CD4-positive, alpha-beta memory T cell (primary cell): ENCODE measurements at places on chromosomes 5 and 9. TPM values are rescaled to one million over a fixed set of nuclear protein-coding genes. Genes with fewer than 3 reads are reported as not detected.

The PCDHGA5 gene
- 0.28 TPM for total RNA-seq

GRCh38 chr5:76204713-76205112 lies 121.5 kb downstream of the SV2C start:
- H3K27ac ChIP-seq: no peak overlapping the region
- H3K27me3 ChIP-seq: no peaks in the 10 kb centered on the region
- H3K4me3 ChIP-seq: no peak overlapping the region
- no peak for DNase-seq

DNA sequence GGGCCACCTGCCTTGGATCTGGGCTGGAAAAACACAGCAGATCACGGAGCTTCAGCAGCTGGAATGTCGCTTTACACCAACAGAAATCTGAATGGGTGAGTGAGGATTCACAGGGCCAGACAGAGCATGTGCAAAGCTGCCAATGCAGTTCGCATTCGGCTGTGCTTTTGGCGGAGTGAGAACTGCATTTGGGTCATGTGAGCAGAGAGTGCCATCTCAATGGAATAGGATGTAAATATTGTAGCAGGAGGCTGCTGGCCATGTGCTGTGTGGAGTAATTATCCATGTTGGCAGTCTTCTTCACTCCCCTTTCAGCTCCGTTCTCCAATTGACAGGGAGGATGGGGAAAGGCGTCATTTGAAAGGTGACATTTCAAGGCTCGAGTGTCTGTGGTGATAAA lies at the start of gene ANKRD55:
TSS of gene ANKRD55 (minus strand) at position 101 of the 400 bp plus-strand sequence. CDS start 417 bp downstream, outside the sequence.
- H3K27me3 ChIP-seq: no peaks in the 10 kb centered on the region
- H3K27ac ChIP-seq: no peak within 1 kb of the TSS
- H3K36me3 ChIP-seq: no peaks in the 10 kb centered on the region
- no peaks in the 10 kb centered on the region for H3K4me1 ChIP-seq
- H3K4me3 ChIP-seq: no peak within 1 kb of the TSS

DNA sequence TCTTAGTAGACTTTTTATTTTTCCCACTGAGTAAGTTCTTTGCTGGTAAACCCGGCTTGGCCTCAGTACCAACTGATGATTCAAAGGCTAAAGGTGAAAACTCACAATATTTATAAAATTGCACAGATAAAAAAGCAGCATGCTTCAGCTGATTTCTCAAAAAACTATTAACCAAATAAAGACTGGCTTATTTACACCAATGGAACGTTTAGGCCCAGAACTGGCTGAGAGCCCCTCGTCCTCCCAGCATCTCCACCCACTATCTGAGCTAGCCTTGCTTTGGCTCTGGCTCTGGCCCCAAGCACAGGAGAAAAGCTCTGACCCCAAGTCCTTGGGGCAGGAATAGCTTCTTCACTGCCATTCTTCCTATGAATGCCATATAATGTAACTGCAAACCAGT lies 68.5 kb downstream of the SPTLC1 start:
- no peaks in the 10 kb centered on the region for H3K4me1 ChIP-seq
- H3K27ac ChIP-seq: no peak overlapping the region
- H3K27me3 ChIP-seq: no peaks in the 10 kb centered on the region
- peaks cover 70% of the 10 kb centered on the region for H3K36me3 ChIP-seq
- no peak overlapping the region for H3K4me3 ChIP-seq

GRCh38 chr5:172501708-172502320 lies 47.5 kb upstream of the SH3PXD2B start:
- no peak overlapping the region for H3K27ac ChIP-seq
- H3K36me3 ChIP-seq: no peaks in the 10 kb centered on the region
- DNase-seq: no peak
- H3K4me3 ChIP-seq: no peak overlapping the region
- no peaks in the 10 kb centered on the region for H3K4me1 ChIP-seq

DNA sequence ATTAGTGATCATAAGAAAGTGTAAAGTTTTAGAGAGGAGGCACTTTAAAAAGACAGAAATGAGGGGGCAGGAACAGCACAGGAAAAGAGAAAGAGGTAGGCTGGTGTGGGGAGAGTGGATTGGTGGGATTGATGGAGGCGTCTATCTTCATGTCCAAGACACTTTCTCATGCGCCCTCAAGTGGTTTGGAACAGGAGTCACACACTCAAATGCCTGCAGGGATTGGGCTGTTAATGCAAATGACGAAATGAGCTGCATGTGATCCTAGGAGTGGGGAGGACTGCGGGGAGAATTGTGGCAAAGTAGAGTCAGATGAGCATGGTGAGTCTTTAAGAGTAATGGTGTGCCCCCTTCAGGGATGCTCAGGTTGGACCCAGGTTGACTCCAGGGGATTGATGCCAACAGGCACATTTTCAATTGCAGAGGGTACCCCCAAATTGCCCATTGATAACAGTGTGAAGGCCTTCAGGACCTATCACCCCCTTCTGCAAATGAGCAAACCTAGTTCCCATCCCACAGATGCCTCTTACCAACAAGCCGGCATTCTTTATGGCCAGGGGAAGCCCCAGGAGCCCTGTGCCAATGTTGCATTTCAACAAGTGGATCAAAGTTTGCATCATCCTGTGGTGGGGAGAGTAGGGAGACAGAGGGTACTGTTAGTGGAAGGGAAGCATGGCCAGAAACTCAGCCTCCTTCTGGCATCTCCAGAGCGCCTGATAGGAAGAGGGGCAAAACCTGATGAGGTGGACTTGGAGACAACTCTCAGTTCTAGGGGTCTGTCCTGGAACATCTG lies 5.3 kb downstream of the SLC36A3 start:
- H3K27ac ChIP-seq: no peak overlapping the region
- peak; percentile 9 for DNase-seq
- H3K27me3 ChIP-seq: no peaks in the 10 kb centered on the region
- H3K4me1 ChIP-seq: no peaks in the 10 kb centered on the region

- no peak overlapping the region for H3K4me3 ChIP-seq
- no peak overlapping the region for H3K27ac ChIP-seq
- DNase-seq: no peak
- no peaks in the 10 kb centered on the region for H3K4me1 ChIP-seq
- no peaks in the 10 kb centered on the region for H3K27me3 ChIP-seq
Measured at GRCh38 chr5:7606840-7607465, 211.0 kb downstream of the ADCY2 start.

The NME5 gene
- total RNA-seq: not detected

The TLX3 gene
- not detected for total RNA-seq

DNA sequence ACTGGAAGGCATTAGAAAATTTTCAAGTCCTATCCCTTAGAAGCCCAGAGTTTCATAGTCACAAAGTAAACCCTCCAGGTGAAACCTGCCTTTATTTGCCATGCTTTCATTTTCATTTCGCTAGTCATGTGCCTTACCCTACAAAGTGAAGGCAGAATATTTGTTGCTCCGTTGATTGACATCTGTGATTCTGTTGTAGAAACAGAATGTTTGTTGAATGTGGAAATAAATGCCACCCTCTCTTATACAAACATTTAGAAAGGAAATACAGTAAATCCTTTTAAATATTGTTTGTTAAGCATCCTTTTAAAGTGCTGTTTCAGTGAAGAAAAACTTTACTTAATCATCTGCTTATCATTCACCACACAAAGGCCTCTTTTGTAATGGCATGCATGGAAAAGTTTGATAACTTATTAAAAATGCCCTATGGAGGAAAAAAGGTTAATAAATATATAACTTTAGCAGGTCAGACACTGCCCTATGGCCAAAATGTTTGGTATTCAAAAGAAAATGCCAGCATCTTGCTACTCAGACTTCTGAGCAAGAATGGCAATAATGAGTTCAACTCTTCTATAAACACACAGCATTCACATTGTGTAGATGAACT lies 34.3 kb upstream of the CAST start:
- H3K27me3 ChIP-seq: no peaks in the 10 kb centered on the region
- H3K4me3 ChIP-seq: no peak overlapping the region
- peak overlapping the region; percentile 23 for H3K27ac ChIP-seq
- DNase-seq: peak; percentile 15
- H3K4me1 ChIP-seq: no peaks in the 10 kb centered on the region
- no peaks in the 10 kb centered on the region for H3K36me3 ChIP-seq

The WDR38 gene
- total RNA-seq: not detected

DNA sequence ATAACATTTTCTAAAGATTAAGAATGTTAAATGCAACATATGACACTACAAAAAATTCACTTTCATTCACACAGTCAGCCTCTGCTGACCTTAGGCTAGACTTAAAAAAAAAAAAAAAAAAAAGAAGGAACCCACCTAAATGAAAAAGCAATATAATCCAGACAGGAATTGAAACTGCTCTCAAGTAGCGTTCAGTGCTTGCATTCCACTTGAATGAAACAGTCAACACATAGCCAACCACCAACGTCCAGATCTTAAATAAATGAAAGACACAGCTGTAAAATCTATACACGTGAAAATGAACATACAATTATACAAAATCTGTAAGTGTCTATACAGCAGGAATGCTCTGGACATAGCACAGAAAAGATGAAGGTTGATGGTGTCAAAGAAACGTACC lies 11.4 kb downstream of the TMEM245 start:
- no peak for DNase-seq
- H3K27me3 ChIP-seq: no peaks in the 10 kb centered on the region
- H3K4me3 ChIP-seq: no peak overlapping the region

DNA sequence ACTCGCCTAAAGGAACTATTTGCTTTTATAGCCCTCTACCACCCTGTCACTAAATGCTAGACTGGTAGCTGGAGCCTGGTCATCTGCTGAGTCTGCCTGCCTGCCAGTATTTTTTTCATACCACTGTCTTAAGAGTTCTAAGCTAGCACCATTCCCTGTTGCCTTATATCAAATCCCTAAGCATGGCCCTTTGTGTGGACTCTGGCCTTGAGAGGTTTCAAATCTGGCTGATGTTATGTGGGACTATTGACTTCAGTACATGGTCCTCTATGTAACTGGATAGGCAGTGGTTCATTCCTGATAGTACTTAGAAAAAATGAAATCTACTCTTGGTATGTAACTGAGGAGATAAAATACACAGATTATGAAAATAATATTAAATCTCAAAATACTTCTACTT lies 103.5 kb downstream of the PLCXD3 start:
- no peaks in the 10 kb centered on the region for H3K36me3 ChIP-seq
- no peaks in the 10 kb centered on the region for H3K4me1 ChIP-seq
- no peak for DNase-seq
- H3K27ac ChIP-seq: no peak overlapping the region
- H3K4me3 ChIP-seq: no peak overlapping the region
- H3K27me3 ChIP-seq: no peaks in the 10 kb centered on the region

DNA sequence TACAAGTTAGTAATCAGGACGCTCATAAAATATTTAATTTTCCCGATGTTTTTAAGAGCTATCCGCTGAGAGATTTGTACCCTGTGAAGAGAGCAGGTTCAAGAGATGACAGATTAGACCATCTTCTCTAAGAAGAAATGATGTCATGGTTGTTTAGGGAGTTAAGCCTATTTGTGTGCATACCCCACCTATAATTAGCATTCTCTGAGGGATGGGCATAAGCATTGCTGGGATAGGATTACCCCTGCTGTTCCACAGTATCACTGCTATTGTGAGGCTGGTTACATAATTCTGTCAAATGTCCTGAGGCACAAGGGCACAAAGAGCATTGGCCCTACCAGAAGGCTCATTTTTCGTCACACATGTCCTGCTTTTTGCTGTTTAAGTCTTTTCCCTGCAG lies 687.0 kb downstream of the CETN3 start:
- H3K36me3 ChIP-seq: no peaks in the 10 kb centered on the region
- H3K27ac ChIP-seq: no peak overlapping the region

The OSTF1 gene
- 59.8 TPM for total RNA-seq

GRCh38 chr5:56440871-56441740 lies 208.0 kb upstream of the ANKRD55 start:
- no peak overlapping the region for H3K27ac ChIP-seq
- H3K4me1 ChIP-seq: no peaks in the 10 kb centered on the region
- no peak for DNase-seq
- H3K27me3 ChIP-seq: no peaks in the 10 kb centered on the region

- no peak overlapping the region for H3K27ac ChIP-seq
- H3K4me1 ChIP-seq: no peaks in the 10 kb centered on the region
- H3K36me3 ChIP-seq: no peaks in the 10 kb centered on the region
- no peak for DNase-seq
- no peak overlapping the region for H3K4me3 ChIP-seq
- no peaks in the 10 kb centered on the region for H3K27me3 ChIP-seq
Measured at GRCh38 chr9:96174371-96174770, 127.6 kb downstream of the HSD17B3 start.

DNA sequence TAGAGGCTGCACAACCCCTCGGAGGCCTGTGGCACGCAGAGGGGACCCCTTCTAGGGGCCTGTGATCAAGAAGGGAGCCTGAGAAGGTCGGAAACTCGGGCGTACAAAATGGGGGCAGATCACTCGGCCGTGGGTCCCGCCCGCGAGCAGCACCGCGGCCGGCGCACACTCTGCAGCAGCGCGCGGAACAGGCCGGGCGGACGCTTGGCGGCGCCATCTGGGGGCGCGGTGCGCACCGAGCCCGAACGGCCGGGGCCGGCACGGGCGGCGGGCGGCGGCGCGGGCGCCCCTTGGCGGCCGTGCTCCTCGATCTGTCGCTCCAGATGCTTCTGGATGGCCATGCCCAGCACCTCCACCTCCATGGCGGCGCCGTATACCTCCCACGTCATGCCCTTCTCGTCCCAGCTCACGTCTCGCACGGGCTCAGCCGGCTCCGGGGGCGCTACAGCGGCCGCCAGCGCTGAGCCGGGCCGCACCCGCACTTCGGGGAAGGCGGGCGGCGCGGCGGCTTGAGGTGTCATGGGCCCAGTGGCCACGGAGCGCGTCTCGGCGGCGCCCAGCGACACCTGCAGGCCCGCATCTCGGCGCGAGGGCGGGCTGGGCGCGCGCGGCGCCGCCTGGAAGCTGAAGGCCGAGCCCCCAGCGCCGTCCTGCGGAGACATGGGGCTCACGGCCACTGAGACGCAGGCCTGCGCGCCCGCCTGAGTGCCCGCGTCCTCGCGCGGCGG lies 13.1 kb downstream of the GPRIN1 start:
- no peak overlapping the region for H3K27ac ChIP-seq
- no peaks in the 10 kb centered on the region for H3K36me3 ChIP-seq
- peak; percentile 71 for DNase-seq
- no peaks in the 10 kb centered on the region for H3K27me3 ChIP-seq

GRCh38 chr5:168114444-168115017 lies 176.9 kb upstream of the WWC1 start:
- H3K4me1 ChIP-seq: no peaks in the 10 kb centered on the region
- no peak overlapping the region for H3K27ac ChIP-seq
- H3K4me3 ChIP-seq: no peak overlapping the region
- H3K27me3 ChIP-seq: no peaks in the 10 kb centered on the region
- H3K36me3 ChIP-seq: no peaks in the 10 kb centered on the region

The FRRS1L gene
- not detected for total RNA-seq

The TAF11L5 gene
- not detected for total RNA-seq

DNA sequence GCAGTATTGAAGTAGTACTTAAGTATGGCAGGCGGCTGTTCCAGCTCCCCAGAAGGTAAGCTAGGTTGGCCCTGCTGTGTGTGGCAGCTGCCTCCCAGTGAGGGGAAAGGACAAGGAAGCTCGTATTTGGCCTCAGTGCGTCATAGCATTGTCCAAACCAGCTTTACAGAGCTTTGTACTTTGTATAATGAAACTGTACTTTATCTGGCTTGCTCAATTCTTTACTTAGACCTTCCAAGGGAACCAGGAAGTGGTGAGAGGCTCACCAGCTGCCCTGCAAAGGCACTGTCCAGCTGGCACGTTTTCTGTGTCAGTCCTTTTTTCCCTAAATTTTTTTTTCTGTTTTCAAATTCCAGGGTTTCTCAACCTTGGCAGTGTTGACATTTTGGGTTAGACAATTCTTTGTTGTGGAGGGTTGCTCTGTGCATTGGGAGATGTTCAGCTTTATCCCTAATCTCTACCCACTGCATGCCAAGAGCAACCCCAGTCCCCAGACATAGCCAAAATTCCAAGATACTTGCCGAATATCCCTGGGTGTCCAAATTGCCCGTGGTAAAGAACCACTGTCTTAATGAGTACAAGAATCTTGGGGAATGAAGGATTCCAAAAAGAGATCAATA lies 474.5 kb downstream of the LRRC70 start:
- no peak for DNase-seq
- H3K27me3 ChIP-seq: no peaks in the 10 kb centered on the region
- H3K4me1 ChIP-seq: no peaks in the 10 kb centered on the region
- no peaks in the 10 kb centered on the region for H3K36me3 ChIP-seq
